MV-4-11 (cell line): ENCODE measurements at places on chromosomes 16 and 17.

DNA sequence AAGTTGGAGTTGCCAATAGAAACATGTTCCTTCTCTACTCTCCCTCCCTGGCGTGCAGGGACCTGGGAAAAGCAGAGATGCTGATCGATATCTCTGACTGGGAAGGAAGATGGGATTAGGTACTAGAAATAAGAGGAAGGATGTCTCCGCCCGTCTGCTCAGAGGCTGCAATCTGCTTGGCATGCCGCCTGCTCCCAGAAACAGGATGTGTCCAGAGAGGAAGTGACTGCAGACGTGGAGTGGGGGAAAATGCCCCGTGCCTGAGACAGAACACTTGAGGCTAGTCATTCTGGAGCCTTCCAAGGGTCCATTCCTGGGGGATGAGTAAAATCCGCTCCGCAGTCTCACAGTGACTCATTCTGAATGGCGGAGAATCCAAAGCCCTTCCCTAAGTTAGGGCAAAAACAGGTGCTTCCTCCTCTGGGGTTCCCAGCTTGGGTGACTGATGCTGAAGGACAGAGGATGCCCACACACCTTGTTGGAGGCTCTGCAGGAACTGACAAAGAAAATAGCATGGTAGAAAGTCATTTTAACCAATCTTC, 45.0 kb upstream of the SMURF2 start:
- DNase-seq: peak; percentile 75

GRCh38 chr17:78040440-78041385, 82.2 kb downstream of the TNRC6C start:
- DNase-seq: peak; percentile 77

GRCh38 chr16:19073344-19073743, 5.9 kb downstream of the COQ7 start:
- DNase-seq: peak; percentile 61

DNA sequence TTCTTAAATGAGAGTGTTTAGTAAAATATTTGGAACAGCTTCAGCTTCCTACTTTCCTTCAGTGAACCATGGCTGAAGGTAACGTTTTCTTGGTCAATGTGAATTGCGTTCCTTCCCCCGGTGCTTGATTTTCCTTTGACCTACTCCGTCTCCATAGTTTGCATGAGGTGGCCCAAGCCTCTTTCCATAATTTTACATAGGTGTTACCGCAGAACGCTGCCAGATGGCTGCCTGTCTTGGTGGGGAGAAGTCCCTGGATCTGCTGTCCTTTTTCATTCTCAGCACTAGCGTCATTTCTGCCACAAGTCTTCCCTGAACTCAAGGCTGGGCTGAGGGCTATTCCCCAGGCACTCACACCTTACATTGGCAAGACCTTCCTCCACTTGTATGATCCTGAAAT, 178.4 kb downstream of the PRKCA start:
- DNase-seq: no peak

DNA sequence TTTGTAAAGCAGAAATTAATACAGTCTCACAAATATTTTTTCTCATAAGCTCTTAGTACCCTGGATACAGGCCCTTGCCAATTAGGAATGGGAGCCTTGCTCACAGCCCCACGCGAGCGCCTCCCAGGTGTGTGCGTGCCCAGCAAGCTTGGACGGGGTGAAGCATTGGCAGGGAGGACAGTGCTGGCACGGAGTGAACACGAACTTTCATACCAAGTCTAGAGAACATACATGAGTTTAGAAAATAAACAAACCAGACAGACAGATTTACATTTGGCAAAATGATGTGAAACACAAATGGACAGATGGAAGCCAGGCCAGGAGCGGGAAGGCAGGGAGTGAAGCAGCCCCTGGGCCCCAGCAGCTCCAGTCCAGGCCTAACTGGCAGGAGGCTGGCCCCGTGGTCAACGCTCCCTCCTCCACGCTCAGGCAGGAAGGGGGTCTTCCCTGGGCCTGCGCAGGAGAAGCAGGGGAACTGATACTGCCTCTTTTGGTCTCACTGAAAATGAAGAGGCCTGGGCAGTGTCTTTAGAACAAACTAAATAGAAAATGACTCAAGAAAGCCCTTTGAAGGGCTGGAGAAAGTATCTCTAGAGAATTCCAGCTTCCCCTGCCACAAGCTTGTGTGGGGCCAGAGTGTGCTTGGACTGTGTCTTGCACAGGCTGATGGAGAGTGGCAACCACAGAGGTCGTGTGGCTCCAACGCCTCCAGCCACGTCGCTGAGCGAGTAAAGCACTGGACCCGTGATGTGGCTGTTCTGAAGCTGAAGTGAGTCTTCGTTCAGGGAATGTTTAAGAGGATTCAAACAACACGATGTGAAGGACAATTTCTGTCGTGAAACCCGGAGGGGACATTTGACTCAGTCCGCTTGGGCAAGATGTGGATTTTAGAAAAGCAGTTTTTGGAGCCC, 9.9 kb upstream of the FOXJ1 start:
- no peak for DNase-seq

- no peak for DNase-seq
Measured at GRCh38 chr17:19017401-19017800, 12.8 kb upstream of the FAM83G start.

DNA sequence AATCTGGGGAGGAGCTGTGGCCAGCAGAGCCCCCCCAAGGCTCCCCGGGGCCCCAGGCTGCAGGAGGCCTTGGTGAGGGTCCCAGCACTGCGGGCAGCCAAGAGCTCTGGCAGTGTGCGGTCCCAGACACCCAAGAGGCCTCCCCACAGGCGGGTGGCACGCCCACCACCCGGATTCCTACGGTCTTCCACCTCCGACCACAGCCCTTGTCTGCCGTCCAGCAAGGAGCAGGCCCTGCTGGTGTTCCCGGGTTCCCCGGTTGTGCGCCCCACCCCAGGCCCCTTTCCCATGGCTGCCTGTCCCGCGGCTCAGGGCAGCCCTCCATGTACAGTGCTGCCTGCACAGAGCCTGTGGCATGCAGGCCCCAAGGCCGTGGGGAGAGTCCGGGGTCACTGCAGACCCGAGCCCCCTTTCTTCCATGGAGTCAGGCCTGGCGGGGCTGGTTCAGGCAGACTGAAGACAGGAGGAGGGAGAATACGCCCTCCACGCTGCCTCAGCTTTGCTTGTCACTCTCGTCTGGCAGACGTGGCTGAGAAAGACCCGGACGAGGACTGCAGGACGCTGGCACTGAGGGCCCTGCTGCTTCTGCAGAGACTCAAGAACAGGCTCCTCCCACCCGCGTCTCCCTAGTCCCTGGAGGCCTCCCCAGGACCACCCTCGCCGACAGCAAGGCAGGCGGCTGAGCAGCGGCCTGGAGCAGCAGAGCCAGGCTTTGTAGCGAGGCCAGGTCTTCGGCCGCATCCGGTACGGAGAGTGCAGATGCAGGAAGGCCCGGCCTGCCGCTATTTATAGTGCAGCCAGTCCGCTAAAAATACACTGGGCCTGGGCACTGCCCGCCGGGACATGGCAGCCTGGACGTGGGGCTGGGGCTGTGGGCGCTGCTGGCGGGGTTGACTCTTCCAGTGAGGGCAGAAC, 16.4 kb downstream of the TELO2 start:
- no peak for DNase-seq

DNA sequence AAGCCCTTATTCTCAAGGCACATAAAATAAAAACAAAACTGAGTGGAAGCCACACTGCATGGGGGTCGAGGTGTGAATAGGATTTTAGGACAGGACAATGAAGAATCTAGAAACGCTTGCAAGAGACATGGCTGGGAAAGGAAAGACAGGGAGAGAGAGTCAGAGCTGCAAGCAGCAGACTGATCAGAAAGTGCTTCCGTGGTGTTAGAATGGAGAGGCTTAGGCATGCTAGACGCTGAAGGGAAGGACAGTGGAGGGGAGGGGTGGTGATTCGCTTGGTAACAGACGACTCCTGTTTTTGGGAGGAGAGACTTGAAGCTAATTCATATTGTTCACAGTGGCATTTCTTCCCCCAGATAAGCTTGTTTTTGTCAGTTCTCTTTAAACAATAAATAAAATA, 173.5 kb downstream of the AIPL1 start:
- no peak for DNase-seq

- no peak for DNase-seq
Measured at GRCh38 chr17:16948587-16949376, 23.1 kb downstream of the TNFRSF13B start.

- DNase-seq: peak; percentile 96
Measured at GRCh38 chr17:80892019-80892855, 99.4 kb upstream of the CHMP6 start.

- no peak for DNase-seq
Measured at GRCh38 chr17:15278380-15278779, 13.3 kb upstream of the PMP22 start.

DNA sequence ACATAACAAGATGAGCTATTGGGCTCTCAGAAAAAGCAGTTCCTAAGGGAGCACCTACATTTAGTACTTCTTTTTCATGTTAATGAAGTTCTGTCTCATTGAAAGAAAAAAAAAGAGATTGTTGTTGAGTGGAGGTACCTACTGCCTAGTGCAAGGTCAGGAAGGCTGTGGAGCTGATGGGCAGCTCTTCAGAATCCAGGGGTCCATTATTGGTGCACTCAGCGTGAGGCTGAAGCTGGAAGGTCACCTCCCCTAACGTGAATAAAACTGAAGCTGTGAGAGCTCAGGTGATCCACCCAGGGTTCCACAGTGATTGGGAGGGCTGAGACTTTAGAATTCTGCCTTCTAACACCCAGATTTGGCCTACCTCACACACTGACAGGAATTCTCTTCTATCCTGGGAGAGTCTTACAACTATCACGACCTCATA, 153.9 kb upstream of the TBX2 start:
- no peak for DNase-seq

DNA sequence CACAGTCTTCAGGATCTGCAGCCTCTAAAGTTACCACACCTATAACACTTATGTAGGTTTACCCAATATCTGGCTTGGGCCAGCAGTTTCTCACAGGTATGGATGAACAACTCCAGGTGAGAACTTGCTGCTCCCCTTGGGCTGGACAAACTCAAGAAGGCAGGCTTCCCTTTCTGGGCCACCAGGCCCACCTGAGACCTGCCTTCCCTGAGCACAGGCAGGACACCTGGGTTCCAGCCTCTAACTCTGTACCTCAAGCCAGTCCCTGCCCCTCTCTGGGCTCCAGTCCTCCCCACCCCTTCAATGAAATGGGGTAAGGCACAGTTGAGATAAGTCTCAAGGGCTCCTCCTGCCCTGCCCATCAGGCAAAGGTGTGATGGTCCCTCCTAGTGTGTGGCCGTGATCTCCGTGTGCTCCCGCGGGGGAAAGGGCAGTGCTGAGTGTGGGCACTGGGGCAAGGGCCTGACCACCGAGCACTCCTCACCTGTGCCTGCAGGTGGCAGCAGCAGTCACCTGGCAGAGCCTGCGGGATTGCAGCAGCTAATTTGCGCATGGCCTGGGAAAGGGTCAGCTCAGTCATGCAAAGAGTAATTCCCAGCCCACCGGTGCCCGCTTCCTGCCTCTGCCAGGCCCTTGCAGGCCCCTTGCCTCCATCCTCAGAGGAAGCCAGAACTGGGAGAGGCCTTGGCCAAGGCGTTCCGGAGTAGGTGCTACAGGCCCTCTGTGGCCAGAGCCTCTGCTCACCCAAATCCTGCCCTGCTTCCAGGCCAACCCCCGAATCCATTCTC, 28.2 kb upstream of the ADGRG1 start:
- no peak for DNase-seq

DNA sequence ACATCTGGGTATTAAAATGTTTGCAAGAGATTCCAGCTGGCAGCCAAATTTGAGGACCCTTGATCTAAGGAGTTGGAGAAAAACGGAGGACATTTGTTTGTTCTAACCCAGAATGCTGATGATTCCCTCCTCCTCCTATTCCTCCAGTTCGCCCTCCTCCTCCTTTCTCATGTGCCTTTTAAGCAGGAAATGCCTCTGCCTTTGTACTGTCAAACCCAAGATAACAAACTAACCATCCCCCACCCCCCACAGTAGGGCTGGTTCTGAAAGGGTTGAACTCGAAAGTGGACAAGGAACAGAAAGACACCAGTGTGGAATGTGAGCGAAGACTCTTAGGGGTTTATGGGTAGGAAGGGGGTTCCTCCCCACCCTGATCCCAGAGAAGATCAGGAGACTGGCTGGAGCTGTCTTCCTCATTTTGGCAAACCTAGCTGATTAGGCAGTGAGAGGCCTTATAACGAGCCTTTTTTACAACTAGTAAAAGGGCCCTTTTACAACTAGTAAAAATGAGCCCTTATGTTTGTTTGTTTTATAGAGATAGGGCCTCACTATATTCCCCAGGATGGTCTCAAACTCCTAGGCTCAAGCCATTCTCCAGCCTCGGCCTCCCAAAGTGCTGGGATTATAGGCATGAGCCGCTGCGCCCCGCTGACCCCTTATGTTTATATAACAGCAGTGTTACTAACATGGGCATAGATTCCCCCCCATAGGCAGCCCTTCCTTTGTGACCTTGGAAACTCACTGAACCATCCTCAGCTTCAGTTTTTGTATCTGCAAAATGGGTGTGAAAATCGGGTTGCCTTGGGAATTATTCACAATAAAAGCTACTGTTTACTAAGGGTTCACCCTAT, 975 bp downstream of the CHD9 start:
- peak; percentile 56 for DNase-seq
